ENCODE measurements at places on chromosomes 3 and 15. TPM values are rescaled to one million over a fixed set of nuclear protein-coding genes. Genes with fewer than 3 reads are reported as not detected.

GRCh38 chr3:42717306-42717705, 14.7 kb upstream of the HHATL start:
- no peak for DNase-seq

SHF gene
- 14.8 TPM for total RNA-seq

VPS39 gene
- 19.9 TPM for total RNA-seq

DNA sequence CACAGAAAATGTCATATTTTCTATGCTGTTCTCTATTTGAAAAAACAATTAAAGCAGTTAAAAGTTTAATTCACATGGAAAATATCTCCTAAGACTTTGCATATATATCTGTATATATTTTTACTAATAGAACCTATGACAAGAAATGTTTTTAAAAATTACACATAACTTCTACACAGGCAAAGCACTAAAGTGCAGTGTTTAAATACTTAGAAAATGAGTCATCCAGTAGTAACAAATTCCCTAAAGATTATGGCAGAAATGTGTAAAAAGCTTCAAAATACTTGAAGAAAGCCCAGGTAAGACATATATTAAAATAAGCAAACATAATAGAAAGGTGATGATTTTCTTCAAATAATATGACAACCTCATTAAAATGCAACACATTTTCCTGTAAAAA, 236.6 kb downstream of the TBC1D5 start:
- DNase-seq: no peak

KPNA1 gene
- total RNA-seq: 49.0 TPM

GRCh38 chr3:194137506-194138474, 1.8 kb downstream of the HES1 start:
- DNase-seq: peak; percentile 97

LAMB2 gene
- 153 TPM for total RNA-seq

HHLA2 gene
- total RNA-seq: not detected

DNA sequence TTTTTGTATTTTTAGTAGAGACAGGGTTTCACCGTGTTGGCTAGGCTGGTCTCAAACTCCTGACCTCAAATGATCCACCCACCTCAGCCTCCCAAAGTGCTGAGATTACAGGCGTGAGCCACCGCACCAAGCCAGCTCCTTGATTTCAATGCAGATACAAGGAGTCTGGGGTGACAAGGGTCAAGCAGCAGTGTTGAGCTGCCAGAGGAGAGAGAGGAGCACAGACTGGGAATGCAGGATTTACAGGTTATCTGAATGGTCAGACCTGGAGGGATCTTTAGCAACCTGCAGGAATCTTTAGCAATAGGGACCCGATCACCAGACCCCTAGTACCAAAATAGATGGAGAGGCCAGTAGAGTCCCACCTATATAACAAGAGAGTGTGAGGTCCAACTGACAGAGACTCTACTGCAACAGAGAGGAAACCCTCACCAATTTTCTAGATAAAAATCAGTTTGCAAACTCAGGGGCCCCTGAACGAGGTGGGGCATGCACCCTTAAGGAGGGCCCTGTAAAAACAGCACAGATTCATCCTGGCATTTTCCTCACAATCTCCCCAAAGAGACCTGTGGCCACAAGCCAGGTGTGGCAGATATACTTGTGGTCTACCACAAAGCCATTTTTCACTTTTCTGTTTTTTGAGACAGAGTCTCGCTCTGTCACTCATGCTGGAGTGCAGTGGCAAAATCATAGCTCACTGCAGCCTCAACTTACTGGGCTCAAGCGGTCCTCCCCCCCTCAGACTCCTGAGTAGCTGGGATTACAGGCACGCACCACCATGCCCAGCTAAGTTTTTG, 10.7 kb upstream of the SHISA5 start:
- no peak for DNase-seq

DNA sequence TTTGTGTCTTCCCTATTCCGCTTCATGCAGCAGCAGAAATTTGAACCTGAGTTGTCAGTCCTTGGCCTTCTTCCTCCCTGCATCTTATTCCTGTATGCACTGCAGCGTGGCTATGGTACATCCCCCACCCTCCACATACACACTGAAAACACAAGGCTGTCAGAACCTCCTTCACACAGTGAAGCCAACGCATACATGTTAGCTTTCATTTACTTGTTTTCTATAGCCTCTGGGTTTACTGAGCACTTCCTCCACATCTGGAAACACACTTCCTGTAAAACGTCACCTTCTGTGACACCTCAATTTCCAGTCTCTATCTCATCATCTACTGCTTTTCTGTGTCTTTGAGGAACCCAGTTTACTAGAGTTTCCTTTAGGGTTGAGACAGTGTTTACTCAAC, 47.0 kb downstream of the SUSD5 start:
- no peak for DNase-seq

CYP1A2 gene
- 0.81 TPM for total RNA-seq

DNA sequence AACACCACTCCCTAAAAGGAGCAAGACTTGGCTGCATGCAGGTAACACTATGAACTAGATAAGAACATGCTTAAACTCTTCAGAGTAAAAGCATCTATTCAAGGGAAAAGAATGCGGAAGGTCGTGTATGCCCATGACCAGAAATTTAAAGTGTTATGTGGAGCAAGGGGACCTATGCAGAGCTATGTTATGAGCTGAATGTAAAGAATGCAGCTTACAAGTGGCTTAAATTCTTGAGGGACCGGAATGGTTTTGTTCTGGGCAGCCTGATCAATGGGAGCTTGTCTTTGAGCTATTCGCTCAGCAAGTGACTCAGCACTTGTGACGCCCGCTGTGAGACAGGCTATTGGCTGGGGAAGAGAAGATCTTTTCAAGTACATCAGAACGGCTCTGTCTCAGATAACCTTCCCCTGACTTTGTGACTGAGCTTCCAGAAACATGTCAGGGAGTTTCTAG, 367.5 kb upstream of the THBS1 start:
- no peak for DNase-seq

DNA sequence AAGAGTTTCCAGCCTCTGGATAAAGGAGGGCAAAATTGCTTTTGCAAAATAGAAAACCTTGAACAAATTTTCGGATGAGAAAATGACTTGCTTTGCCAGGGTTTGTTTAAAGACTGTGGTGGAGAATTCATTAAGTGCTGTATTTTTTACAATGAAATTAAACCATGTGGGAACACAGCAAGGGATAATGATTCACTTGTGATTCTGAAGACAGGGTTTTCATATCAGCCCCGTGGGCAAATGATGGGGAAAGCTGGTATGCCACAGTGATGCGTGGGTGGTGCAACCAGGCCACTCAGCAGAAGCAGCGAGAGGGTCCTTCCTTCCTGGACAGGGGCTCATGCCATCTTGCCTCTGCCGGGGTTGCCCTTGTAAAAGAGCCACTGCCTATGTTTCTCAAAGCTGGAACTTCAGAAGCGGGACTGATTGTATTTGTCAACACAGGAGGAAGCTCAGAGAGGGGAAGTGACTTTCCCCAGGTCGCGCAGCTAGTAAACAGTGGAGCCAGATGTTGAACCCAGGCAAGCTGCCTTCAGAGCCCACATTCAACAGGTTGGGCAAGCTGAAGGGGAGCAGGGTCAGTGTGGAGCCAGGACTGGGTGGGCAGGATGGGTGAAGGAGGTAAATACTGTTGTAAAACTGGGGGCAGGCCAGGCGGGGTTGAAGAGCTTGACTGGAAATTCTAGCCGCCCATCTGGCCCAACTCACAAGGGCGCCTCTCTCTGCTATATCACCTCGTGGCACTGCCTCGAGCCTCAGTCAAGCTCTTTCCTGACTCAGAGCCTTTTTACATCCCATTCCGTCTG, 79.1 kb downstream of the TOP2B start:
- DNase-seq: no peak

DNA sequence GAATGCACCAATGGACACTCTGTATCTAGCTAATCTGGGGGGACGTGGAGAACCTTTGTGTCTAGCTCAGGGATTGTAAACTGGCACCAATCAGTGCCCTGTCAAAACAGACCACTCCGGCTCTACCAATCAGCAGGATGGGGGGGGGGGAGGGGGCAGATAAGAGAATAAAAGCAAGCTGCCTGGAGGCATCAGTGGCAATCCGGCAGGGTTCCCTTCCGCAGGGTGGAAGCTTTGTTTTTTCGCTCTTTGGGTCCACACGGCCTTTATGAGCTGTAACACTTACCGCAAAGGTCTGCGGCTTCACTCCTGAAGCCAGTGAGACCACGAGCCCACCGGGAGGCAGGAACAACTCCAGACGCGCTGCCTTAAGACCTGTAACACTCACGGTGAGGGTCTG, 827.1 kb downstream of the PLOD2 start:
- DNase-seq: no peak

CCDC9B gene
- total RNA-seq: 4.2 TPM

CAMP gene
- total RNA-seq: not detected

DNA sequence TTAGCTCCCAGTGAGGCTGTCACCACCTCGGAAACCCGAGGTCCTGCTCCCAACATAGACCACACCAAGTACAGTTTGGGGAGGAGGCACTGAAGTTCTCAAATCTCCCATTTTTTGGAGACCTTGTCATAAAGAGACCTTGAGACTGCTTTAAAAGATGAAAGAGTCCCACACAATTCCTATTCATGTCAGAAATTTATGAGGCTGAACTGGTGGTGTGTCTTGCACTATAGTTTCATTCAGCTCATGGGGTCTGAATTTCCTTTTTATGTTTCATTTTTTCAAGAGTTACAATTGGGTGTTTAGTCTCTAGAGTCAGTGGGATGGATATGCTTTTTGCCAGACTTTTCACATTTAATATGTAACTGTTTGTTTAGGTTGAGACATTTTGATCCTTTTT, 318.1 kb upstream of the LRRFIP2 start:
- no peak for DNase-seq

DNA sequence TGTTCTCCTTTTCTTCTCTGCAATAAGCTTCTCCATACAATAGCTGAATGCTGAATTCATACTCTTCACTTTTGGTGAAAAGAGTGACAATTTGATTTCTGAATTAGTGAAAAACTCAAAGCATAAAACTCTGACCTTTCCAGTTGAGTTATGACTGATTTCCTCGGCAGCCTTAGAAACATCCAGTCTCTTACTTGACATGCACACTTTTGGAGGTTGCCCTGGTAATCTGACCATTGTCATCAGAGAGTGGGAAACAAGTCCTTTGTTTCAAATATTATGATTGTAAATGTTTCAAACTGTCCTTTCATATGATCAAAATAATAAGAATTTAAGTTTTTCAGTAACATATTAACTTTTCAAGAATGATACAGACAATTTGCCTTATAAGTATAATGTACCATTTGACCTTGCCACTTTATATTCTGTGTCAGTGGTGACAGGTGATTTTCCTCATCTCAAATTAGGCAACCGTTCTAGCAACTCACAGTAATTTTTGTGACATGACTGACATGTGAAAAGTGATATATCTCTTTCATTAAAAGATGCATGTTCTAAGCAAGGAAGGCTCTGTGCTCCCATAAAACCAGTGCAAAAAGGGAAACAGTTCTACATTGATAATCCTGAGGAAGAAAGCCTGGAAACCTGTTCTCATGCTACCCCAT, 507.6 kb upstream of the ROBO2 start:
- no peak for DNase-seq

DNA sequence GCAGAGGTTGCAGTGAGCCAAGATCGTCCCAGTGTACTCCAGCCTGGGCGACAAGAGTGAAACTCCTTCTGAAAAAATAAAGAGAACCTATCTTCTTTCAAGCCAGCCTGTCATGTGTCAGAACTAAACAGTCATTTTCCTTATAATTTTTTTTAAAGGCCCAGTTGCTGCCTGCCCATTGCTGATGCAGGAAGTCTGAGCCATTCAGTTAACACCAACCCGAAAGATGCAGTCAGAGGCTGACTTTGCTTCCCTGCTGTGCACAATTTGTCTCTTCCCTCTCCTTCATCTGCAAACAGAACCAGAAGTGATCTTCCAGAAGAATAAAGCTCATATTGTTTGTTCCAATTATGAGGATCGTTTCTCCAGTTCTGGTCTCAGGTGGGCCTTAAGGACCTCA, 220.6 kb downstream of the SLCO3A1 start:
- no peak for DNase-seq

ITPKA gene
- total RNA-seq: 0.60 TPM

DAZL gene
- total RNA-seq: not detected

DNA sequence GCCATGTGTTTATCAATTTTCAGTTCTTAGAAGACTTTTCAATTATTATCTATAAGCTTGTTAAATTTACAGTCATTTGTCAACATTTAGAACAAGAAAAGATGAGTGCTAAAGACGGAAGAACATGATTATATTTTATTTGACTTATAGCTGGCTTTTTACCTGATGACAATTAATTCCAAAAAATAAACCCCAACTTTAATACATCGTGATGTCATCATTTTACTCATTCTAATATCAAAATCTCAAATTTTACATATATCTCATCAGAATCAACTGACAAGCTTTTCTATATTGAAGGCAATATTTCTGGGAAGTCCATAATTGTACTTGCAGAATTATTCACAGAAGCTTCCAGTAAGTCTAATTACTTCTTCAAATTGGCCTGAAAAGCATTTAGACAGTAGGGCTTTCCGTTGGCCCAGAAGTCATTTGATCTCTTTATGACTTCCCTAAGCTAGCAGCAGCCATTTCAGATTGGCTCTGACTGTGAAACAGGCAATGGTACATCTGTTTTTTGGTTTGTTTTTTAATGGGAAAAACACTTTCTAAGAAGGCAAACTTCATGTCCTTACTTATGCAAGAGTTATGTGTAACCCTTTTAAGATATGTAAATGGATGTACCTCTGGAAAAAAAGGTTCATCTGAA, 234.7 kb upstream of the PLSCR5 start:
- no peak for DNase-seq

ADCY5 gene
- 3.7 TPM for total RNA-seq

DNA sequence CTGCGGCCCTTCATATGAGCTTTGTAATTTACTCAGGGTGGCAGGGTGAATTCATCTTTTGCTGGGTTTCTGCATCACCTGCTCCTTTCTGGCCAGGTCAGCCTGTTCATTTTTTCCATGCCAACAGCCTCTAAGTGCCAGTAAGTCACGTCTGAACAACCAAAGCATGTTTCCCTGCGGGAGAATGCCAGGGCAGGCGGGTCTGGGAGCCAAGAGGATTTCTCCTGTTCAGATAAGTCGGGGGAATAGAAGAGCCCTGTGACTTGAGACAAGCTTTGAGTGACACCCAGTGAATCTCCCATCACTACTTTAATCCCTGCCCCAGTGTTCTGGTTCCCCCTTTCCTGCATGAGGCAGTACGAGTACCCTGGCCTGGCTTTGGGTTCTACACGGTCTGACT, 153.1 kb downstream of the PGPEP1L start:
- DNase-seq: no peak

GRCh38 chr3:17137321-17137826, 252.6 kb downstream of the PLCL2 start:
- no peak for DNase-seq

DNA sequence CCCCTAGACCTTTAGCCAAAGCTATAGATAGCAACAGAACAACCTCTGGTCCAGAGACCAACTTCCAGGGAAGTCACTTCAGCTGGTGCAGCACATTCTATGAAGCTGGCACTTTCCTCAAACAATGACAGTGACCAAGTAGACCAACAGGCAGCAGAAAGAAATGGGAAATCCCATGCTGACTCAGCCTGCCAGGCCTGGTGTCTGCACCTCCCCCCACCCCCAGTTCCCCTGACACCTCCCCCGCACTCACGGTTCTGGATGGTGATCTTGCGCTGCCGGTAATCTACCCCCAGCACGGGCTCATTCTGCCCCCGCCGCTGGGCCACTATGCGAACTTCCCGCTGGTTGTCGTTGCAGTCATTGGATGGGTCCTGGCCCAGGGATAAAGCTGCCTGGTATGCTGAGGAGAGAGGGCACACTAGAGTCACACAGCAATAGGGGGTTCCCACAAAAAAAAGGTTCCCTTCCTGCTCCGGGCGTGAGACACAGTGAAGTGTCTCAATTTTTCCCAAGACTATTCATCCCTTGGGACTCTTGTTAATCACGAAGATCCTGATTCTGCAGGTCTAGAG, 17.0 kb downstream of the ILDR1 start:
- no peak for DNase-seq
